Stimulated activated CD4-positive, alpha-beta T cell treated with anti-CD3 and anti-CD28 coated beads, Interleukin-15, amount 100 ng/mL, for 1 hour (primary cell): ENCODE measurements at places on chromosomes 7 and 10.

DNA sequence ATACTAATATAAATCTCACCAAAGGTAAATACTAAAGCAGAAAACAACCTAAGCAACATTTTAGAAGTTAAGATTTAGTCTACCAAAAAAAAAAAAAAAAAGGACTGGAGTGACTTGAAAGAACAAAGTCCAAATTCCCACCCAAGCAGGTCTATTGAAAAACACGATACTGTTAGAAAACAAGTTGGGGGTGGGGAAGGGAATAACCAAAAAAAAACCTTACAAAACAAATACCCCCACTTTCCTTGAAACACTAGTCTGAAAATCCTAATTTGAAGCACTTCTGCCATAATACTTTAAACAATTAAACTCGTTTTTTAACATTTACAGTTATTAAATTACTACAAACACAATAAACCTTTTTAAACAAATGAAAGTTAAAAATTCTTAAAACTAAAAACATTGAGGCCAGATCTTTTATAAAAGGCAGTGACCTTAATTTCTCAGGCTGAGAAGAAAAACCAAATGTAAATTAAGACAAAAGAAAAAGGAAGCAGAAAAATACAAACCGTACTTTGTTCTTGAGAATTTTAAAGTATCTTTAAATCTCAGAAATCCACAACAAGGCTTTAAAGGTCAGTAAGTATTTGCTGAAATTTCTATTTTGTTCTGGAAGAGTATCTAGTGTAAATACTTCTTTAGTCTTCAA, 135.1 kb downstream of the NRBF2 start:
- no peak for DNase-seq

GRCh38 chr10:7218968-7219367, 191.9 kb downstream of the SFMBT2 start:
- DNase-seq = no peak

GRCh38 chr10:31761156-31761555, 167.5 kb downstream of the ARHGAP12 start:
- DNase-seq = no peak

DNA sequence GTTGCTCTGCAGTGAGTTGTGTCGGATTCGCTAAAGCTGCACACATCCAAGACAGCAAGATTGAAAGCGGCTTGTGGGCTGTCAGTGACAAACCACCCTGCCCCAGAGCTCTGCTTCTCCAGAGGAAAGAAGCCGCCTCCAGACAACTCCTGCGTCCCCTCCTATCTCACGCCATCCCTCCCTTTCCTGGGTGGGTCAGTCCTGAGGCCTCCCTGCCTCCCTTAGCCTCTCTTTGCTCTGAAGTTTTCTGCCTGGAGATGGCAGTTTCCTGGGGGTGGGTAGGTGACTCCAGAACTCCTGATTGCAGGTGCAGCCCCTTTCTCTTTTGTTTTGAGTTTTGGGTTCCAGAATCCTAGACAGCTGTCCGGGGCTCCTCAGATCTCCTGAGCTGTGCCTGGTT, 78.7 kb downstream of the EMX2 start:
- no peak for DNase-seq

DNA sequence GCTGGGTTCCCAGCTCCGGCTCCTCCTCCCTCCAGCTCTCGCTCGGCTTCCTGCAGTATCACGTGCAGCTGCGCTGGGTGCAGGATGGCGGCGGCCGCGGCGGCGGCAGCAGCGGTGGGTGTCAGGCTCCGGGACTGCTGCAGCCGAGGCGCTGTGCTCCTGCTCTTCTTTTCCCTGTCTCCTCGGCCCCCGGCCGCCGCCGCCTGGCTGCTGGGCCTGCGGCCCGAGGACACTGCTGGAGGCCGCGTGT, at the start of gene CNNM1:
Gene CNNM1, plus strand, starts transcription at position 53 of the 250 bp plus-strand sequence. Its CDS starts 32 bp downstream, at position 85.
- peak; percentile 21 for DNase-seq

GRCh38 chr7:117775801-117776200, 97.4 kb downstream of the CTTNBP2 start:
- DNase-seq = no peak

DNA sequence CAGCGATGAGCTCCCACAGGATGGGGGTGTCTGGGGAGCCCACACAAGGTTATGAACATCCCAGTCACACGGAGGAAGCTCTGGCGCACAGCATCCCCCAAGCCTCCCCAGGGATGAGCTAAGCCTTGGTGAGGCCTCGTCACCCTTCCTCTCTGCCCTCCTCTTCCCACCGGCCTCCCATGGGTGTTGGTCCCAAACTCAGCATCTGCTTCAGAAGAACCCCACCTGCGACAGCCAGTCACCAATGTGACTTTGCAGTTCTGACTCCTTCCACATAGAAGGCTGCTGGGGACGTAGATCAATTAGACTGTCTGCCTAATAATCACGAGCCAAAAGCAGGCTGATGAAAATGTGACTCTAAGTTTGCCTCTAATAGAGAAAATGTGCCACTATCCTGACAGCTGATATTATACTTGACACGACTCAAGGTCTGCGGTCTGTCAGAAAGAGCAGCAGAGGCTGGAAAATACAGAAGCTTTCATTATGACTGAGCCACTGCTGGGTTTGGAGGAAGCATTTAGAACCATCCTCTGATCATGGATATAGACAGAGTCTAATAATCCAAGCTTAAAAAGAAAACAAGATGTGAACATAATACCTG, 116.0 kb upstream of the PFKP start:
- no peak for DNase-seq

- DNase-seq = peak; percentile 11
Observed at GRCh38 chr10:70132098-70133029, at the start of gene AIFM2. Gene AIFM2, minus strand, starts transcription at chr10:70132825. Its CDS starts 8,741 bp downstream, at chr10:70124084.

GRCh38 chr10:71083716-71083975, 128.7 kb upstream of the UNC5B start:
- DNase-seq = no peak

DNA sequence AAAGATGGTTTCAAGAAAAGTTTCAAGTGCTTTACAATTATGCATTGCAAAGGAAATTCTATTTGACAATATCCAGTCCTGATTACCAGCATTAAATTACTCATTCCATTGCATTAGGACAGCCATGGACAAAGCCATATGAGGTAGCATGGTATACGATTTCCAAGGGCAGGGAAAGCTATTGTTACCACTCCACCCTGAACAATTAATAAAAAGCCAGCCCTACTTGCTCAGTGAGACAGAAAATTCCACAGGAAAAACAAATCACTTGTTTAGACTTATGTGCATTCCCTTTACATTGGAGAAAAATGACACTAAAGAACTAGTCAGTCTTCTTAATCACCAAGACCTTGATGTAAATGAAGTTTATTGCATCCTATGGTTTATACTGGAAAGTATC, 5.6 kb downstream of the CD36 start:
- no peak for DNase-seq

- DNase-seq = no peak
Observed at GRCh38 chr10:102322914-102323313, 72.6 kb upstream of the NFKB2 start.
